ENCODE measurements at places on chromosomes 11 and 22.
A peak's percentile ranks its signal among the peaks of the same experiment; 100 is the strongest.

GRCh38 chr22:31826443-31826842 lies 72.6 kb downstream of the DEPDC5 start:
- DNase-seq: no peak

- DNase-seq: no peak
Observed at GRCh38 chr11:36586543-36586942, 7.8 kb upstream of the IFTAP start.

DNA sequence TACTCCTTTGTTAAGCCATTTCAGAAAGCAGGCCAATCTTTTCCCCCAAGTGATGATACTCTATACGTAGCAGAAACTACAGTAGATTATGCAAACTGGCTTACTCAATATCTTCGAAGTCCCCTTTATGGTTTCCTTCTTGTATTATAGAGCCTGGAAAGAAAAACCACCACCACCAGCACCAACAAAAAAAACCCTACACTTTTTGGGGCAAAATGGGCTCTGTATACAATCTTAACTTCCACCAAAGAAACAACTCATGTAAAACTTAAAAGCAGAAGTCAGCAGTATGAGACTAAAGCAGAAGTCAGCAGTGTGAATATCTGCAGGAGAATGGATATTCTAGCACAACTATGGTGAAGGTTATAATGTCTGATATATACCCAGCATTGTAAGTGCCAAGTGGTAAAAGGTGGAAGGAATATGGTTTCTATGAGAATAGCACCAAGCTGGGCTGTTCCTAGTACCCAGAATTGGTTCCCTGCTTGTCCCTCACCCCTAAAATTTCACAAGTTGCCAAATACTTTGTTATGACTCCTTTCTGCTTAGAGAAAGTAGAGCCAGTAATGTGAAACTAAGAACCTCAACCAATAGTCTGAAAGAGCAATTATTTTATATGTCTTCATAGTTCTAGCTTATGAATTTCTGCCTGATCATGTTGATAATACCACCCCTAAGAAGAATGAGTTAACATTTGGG lies 252.1 kb downstream of the SBF2 start:
- no peak for DNase-seq

DNA sequence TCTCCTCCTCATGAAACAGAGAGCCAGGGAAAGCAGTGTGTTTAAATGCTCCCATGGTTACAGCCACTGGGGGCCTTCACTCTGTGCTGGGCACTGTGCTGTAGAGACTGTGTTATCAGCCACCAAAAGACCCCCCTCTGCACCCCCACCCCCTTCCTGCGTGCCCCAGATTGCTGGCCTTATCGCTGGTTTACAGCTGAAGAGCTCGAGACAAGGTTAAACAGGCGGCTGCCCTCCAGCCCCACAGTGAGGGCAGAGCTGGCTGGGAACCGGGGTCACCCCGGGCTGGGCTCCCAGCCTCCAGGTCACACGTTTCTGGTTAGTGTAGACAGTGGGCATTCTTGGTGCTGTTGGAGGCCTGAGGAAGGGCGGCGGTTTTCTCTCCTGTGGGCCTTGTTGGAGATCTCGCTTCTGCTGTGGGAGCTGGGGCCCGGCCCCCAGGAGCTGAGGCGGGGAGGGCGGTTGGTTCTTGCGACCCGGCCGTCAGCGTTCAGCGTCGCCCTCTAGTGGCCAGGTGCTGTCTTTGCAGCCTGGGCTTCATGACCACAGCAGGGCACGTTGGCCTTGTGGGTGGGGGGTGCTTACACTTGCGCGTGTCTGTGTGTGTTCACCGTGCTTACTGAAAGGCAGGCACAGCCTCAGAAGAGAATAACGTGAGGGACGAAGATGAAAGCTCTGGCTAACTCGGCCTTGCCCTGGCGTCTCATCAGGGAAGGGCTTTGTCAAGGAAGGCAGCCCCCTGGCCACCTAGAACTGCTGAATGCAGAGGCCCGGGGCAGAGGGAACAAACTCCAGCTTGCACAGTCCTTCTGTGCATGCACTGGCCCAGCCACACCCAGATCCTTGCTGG lies 40.8 kb downstream of the TBC1D22A start:
- DNase-seq: peak; percentile 58

DNA sequence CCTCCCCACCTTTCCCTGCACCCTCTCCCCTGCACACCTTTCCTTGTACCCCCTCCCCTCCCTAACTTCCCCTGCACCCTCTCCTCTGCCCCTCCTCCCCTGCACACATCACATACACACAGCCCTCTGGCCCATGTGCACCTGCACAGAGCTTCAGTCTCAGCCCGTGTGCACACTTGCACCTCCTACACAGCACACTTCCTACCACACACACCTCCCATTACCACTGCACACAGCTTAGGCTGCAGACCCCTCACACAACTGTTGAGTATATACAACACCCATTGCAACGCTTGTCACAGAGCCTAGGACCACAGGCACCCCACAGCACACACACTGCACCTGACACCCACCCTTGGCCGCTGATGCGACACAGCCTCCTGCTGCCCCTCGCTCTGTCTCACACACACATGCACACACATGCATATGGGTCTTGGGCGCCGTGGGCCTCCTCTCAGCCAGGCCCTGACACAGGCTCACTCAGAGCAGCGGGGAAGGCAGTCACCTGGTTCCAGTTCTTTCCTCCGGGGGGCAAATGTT lies 411 bp downstream of the SIGIRR start:
- no peak for DNase-seq

GRCh38 chr11:110446594-110446993 lies 16.8 kb downstream of the FDX1 start:
- no peak for DNase-seq

- no peak for DNase-seq
Observed at GRCh38 chr11:61102667-61103571, 630 bp downstream of the CD5 start.

- no peak for DNase-seq
Observed at GRCh38 chr11:100863080-100863581, 176.0 kb downstream of the ARHGAP42 start.

DNA sequence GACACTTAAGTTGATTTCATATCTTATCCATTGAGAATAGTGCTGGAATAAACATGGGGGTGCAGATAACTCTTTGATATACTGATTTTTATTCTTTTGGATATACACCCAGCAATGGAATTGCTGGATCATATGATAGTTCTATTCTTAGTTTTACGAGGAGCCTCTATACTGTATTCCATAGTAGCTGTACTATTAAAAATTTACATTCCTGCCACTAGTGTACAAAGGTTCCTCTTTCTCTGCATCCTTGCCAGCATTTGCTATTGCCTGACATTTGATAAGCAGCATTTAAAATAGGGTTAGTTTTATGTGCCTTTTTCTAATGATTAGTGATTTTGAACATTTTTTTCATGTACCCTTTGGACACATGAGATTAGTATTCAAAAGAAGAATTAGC lies 554.2 kb downstream of the JRKL start:
- no peak for DNase-seq

- no peak for DNase-seq
Observed at GRCh38 chr11:102347462-102348370, 702 bp downstream of the BIRC2 start.

DNA sequence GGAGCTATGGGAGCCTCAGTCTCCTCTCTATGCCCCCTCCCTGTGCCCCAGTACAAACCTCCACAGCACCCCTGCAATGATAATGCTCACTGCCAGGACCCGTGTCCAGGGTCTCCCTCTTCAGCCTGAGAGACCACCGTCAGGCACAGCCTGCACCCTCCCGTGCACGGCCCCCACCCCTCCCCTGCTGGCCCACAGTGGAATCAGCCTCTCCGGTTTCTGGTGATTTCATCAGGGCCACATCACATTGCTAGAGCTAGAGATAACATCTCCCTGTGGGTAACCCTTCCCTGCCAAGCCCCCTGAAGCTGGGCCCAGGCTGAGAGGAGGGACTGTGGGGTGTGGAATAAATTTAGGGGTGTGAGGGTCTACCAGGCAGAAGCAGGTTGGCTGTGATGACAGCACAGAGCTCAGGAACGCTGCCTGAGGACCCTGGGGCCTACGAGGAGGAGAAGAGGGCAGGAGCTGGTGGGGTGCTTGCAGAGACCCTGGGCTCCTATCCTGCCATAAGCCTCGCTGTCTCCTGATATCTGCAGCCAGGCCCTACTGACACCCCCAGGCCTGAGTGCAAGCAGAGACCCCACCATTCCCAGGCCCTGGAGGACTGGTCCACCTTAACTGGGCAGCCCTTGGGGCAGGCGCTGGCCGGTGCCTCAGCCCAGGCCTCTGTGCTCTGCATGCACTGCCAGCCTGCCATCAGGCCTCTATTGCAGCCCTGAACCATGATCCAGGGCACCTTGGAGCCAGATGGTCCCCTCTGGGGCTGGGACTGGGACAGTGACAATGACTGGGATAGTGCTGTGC lies at the start of gene KLHDC7B:
Gene KLHDC7B, plus strand, starts transcription at position 378 of the 804 bp plus-strand sequence. Its CDS starts 345 bp downstream, at position 723.
- DNase-seq: no peak

- DNase-seq: no peak
Observed at GRCh38 chr11:26575946-26576345, 3.9 kb upstream of the MUC15 start.

- no peak for DNase-seq
Observed at GRCh38 chr11:121112498-121113455, 11.7 kb downstream of the TECTA start.

DNA sequence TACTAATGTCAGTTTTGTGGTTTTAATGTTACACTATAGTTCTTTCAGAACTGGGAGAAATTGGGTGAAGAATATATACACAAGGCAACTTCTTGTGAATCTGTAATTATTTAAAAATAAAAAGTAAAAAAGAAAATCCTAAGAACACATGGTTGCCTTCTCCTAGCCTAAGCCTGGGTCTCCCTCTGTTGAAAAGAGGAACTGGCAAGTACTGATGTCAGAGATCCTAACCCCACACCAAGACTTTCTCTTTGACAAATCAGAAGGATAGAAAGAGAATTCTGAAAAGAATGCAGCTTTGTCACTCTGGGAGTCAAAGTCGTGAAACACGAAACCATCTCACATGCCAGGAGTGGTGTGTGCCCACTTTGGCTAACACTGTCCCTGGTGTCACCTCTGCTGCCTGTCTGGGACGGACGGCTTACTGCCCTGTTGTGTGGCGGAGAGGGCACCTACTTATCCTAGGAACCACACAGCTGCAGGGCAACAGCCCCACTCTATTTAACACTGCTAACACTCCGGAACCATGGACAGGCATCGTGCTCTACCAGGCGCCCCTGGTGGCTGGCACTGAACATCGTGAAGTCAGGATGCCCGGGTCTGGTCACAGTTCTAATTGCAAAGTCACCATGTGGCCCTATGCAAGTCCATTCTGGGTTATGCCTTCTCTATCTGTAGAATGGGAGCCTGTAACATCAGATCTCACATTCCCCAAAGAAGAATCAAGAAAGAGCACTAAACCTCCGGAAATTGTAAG lies 108.7 kb upstream of the CD82 start:
- no peak for DNase-seq

Data from T-cell (primary cell).